Activated CD4-positive, alpha-beta T cell treated with anti-CD3 and anti-CD28 coated beads for 4 hours (primary cell): ENCODE measurements at places on chromosomes 6 and 20.

- DNase-seq = no peak
Observed at GRCh38 chr6:2562721-2563451, 187.8 kb downstream of the MYLK4 start.

- DNase-seq = no peak
Observed at GRCh38 chr6:45655745-45656476, 278.2 kb upstream of the SUPT3H start.

GRCh38 chr6:43776115-43776798 lies 6.2 kb downstream of the VEGFA start:
- DNase-seq = no peak

DNA sequence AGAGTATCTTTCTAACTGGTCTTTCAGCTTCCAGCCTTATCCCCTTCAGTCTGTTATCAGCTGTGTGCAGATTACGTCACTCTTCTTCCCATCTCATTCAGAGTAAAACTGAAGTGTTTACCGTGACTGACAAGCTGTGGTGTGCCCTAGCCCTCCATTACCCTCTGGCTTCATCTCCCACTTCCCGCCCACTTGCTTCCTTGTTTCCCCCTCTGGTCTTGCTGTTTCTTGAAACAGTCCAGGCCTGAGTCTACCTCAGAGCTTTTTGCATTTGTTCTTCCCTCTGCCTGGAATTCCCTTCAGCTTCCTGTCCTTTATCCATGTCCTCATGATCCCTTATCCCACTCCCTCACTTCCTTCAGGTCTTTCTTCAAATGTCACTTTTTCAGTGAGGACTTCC lies 66.9 kb downstream of the CARMIL1 start:
- no peak for DNase-seq

- no peak for DNase-seq
Observed at GRCh38 chr6:68013780-68014515, 621.1 kb upstream of the ADGRB3 start.

DNA sequence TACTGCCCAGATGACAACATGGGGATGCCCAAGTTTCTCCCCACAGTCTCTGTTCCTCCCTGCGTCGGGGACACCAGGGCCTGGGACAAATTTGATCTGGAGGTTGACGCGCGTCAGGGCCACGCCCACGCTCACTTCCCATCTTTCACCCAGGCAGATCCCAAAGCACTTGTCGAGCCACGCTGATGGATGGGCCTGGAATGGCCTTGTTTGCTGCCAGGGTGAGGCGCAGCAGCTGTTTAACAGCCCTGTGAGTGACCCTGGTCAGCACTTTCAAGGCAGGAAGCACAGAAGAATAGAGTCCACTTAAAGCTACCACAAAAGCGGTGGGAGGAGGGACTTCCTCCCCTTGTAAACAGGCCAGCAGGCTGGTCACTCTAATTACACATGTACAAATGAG lies 324.7 kb upstream of the JARID2 start:
- no peak for DNase-seq

DNA sequence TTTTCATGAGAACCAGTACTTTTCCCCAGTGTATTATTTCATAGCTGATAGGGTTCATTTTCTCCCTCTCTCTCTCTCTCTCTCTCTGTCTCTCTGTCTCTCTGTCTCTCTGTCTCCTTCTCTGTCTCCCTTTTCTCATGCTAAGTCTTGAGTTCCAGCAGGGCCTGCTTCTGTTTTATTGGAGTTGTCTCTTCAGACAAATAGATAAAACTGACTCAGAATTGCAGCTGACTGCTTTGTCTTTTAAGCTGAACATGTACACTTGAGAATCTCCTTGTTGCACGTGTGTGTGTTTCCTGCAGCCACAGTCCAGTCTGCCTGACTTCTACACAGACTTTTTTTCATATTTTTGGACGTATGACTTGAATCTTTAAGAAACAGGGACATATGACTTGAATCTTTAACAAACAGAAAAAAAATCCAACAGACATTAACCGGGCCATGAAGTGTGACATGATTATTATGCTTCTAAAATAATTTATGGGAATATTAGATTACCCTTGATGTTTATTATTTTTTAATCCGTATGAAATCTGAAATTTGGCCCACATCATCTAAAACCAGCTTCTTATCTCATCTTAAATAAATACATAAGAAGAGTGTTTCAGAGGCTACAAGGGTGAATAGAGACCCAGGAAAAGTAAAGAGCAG lies 71.5 kb downstream of the JAG1 start:
- no peak for DNase-seq

GRCh38 chr20:13356591-13356990 lies 135.5 kb downstream of the ISM1 start:
- DNase-seq = no peak

DNA sequence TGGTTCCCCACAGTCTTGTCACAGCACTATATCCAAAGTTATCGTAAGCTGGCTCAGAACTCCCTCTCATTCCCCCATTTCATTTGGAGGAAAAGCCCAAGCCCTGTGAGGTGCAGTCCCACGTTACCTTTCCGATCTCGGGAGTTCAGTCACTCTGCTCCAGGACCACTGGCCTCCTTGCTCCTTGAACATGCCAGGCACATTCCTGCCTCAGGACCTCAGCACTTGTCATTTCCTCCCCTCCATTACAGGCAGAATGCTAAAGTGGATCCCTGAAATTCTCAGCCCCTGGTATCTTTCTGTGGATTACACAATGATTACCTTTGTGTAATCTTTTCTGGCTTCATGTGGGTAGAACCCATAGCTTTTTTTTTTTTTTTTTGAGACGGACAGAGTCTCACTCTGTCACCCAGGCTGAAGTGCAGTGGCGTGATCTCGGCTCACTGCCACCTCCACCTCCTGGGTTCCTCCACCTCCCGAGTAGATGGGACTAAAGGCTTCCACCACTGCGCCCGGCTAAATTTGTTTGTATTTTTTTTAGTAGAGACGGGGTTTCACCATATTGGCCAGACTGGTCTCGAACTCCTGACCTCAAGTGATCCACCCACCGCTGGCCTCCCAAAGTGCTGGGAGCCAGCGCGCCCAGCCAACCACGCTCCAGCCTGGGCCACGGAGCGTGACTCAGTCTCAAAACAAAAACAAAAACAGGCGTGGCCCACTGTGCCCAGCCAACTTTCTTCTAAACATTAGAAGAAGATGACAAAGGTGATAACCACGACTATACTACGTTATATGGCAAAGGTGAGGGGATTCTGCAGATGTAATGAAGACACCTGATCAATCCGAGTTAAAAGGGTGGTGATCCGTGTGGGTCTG lies 4.0 kb upstream of the OXT start:
- DNase-seq = no peak

DNA sequence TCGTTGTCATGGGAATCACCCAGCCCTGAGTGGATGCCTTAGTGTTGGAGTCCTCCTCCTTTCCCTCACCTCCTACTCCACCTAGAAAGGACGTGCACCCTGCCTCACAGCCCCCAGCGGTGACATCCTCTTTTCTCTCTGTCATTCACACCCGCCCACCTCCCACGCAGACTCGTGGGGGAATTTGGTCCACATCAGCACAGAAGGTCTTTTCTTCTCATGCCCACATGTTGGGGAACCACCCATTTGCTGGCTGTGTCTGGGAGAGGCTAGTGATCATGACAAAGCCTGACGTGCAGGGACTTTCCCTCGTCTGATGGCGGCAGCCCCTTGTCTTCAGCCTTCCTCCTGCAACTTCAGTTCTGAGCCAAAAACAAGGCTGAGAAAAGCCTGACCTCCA lies 96.0 kb upstream of the CNKSR3 start:
- peak; percentile 88 for DNase-seq

DNA sequence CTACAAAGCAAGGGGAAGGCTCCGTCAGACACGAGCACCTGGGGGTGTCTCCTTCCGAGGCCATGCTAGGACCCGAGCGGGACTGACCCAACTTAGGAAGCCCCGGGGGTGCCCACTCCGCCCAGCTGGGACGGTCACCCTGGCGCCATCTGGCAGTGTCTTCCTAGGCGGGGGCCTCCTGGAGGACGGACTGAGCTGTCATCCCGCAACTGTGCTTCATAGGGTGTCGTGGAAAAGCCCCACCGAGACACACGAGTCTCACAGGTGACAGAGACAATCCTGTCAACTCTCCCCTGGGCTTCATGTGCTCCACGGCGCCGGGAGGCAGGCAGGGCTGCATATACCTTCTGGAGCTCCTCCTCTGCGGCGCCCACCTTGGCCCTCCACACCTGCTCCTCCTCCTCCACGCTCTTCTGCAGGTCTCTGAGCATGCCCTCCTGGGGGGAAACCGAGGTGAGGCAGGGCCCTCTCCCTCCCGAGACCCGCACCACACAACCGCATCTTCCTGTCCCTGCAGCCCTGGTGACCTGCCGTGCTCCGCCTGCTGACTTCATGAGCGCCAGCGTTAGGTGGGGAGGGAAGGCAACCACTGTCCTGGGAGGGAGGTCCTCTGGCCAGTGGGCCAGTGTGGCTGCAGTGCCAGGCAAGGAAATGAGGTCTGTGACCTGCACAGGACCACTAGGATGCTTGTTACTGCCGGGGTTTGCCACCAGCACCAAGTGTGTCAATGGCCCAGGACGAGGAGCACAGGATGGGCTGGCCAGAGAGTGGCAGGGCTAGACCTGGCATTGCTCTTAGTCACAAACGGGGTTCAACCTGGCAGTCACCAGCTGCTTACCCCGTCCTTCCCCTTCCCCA lies 50.7 kb downstream of the DSTN start:
- no peak for DNase-seq

DNA sequence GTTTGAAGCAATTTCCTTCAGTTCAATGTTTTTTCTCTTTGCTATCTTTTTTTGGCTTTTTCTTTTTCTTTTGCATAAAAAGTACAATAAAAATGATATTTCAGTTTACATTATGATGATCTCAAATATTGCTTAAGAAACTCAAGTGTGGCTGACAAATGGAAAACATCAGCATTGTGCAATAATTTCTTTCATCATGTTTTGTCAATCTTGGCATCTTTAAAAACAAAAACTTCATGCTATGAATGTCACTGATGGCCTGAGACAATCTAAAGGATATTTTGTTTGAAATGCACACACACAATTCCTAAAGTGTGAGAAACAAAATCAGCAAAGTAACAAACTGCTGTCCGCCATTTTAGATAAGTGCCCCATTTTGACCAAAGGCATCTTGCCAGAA lies 13.9 kb upstream of the MTCL3 start:
- no peak for DNase-seq

DNA sequence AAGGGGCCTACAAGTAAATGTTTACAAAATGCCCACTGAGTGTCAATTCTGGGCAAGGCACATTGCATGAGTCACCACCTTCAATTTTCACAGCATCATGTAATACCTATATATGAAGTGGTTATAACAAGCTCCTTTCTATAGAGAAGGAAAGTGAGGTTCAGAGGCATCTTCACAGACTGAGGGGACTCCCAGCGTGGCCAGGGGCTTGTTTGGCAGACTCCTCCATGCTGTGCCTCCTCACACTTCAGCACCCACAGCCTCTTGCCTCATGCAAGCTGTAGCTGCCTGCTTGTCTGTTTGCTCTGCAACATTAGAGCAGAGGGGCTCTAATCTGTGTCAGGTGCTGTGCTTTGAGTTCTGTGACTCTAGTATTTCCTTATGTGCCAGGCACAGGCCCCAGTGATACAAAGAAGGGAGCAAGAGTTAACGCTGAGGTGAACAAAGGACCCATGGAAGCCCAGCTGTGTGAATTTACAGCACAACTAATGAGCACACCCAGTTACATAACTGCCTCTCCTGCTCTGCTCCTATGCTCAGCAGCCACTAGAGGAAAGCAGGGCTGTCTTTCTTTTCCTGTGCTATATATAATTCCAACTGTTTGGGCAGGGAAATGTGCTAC lies 72.3 kb downstream of the ZHX3 start:
- no peak for DNase-seq

DNA sequence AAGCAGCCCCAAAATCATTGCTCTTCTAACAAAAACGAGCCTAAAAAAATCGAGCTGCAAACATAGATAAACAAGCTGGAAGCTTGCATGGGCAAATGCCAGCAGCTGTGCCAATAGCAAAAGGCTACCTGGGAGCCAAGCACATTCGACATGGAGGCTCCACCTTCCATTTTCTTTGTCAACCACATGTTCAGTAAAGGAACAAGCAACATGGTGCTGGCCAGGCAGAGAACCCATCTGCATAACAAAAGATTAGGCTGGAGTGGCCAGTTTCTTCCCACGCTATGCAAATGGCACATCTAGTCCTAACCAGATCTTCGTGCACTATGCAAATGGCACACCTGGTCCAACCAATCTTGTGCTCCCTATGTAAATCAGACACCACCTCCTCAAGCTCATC lies 110.5 kb downstream of the KIF16B start:
- DNase-seq = no peak

DNA sequence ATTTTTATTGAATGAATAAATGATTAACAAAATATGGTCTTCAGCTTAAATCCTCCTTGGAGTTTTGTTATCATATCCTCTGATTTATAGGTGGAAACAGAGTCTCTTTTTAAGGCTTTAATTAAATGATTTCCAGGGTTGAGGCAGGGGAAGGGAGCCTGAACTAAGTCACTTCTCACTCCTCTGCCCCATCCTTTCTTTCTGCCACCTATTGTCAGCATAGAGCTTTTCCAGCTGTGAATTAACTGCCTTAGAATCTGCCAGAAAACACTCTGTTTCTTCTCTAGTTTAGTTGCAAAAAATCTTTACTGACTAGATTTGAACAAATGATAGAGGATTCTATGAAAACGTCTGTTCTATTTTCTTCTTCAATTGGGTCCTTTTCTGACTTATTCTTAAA lies 9.8 kb downstream of the OGFRL1 start:
- DNase-seq = no peak

- peak; percentile 3 for DNase-seq
Observed at GRCh38 chr6:25866011-25866410, 8.0 kb downstream of the SLC17A3 start.

DNA sequence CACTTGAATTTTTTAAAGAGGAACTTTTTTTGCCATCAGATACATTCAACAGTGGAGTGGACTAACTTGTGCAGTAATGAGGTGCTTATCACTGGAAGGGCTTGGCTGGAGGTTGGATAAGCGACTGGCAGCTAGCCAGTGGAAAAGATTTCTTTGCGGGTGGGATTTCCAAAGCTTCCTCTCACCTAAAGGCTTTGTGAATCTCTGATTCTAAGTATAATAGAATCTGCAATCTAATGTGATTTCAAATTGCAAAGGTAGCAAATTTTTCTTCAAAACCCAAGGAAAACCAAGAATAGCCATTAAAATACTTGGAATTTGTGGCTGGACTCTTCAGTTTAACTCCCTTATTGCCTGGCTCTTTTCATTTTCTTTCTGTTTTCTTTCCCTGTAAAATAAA lies 460.4 kb upstream of the MARCKS start:
- DNase-seq = no peak

- no peak for DNase-seq
Observed at GRCh38 chr6:3610206-3610605, 141.3 kb downstream of the PXDC1 start.

DNA sequence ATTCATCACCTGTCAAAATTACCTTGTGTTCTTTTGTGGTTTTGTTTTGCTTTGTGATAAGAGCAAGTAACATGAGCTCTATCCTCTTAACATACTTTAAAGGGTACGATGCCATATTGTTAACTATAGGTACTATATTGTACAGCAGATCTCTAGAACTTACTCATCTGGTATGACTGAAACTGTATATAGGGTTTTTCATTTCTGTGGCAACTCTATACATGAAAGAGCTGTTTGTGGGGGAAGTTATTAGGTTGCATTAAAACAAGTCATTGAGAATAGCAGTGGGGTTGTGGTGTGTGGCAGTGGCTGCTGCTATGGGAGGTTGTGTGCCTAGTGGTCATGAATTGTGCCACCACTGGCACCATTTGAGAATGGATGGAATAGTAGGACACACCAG lies 268.4 kb downstream of the KCNQ5 start:
- no peak for DNase-seq

GRCh38 chr20:19070681-19071445 lies 141.6 kb upstream of the SLC24A3 start:
- DNase-seq = no peak

GRCh38 chr20:49284818-49285217 lies 7.0 kb upstream of the ZNFX1 start:
- DNase-seq = no peak
